ENCODE measurements at places on chromosomes 7 and 10. TPM values are rescaled to one million over a fixed set of nuclear protein-coding genes. Genes with fewer than 3 reads are reported as not detected.

GDF2 gene
- not detected for polyA plus RNA-seq

GRCh38 chr10:92200564-92200963 is 90.3 kb downstream of the CPEB3 start:
- no peaks in the 10 kb centered on the region for H3K4me1 ChIP-seq
- H3K4me3 ChIP-seq, result no peak overlapping the region
- no peaks in the 10 kb centered on the region for H3K27me3 ChIP-seq
- no peak overlapping the region for H3K27ac ChIP-seq
- no peaks in the 10 kb centered on the region for H3K36me3 ChIP-seq

CYP3A4 gene
- 14.3 TPM for polyA plus RNA-seq

DNA sequence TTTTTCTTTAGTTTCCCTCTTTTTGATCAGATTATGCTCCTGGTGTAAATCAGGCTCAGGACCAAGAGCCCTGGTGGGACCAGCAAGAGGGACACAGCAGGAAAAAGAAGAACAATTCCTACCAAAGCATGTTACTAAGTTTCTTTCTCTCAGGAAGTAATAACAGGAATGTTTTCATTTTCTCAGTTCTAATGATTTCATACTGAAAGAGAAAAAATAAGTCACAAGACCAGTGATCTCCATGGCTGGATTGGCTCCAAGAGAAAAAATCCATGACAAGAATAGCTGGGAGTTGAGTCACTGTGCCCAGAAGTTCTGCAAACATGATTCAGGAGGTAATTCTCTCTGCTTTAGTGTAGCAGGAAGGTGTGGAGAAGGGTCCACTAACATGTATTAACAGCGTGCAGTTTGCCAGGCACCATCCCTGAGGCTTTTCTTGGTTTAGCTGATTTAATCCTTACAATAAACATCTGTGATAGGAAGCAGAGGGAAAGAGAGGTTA is 23.8 kb upstream of the IFIT2 start:
- H3K36me3 ChIP-seq, result no peaks in the 10 kb centered on the region
- DNase-seq, result peak; percentile 71
- peak overlapping the region; percentile 67 for H3K27ac ChIP-seq
- no peak overlapping the region for H3K4me3 ChIP-seq

PHF14 gene
- 31.6 TPM for polyA plus RNA-seq

KIF11 gene
- 12.5 TPM for polyA plus RNA-seq

SIRT1 gene
- 20.6 TPM for polyA plus RNA-seq

GRCh38 chr10:62037166-62037831 is 135.8 kb downstream of the ARID5B start:
- no peaks in the 10 kb centered on the region for H3K27me3 ChIP-seq
- no peaks in the 10 kb centered on the region for H3K36me3 ChIP-seq
- peak overlapping the region; percentile 57 for H3K27ac ChIP-seq
- DNase-seq, result peak; percentile 27
- H3K4me1 ChIP-seq, result peaks cover 33% of the 10 kb centered on the region

- no peak for DNase-seq
- peaks cover 8% of the 10 kb centered on the region for H3K36me3 ChIP-seq
- H3K4me3 ChIP-seq, result no peak overlapping the region
- peak overlapping the region; percentile 36 for H3K27ac ChIP-seq
These were observed 10.0 kb downstream of the ZCCHC24 start for GRCh38 chr10:79435271-79436065.

- DNase-seq, result no peak
- no peaks in the 10 kb centered on the region for H3K4me1 ChIP-seq
- no peak overlapping the region for H3K4me3 ChIP-seq
- no peaks in the 10 kb centered on the region for H3K27me3 ChIP-seq
- no peaks in the 10 kb centered on the region for H3K36me3 ChIP-seq
These were observed 20.6 kb downstream of the KLHDC10 start for GRCh38 chr7:130090745-130091532.

- no peaks in the 10 kb centered on the region for H3K4me1 ChIP-seq
- no peaks in the 10 kb centered on the region for H3K27me3 ChIP-seq
- no peak overlapping the region for H3K27ac ChIP-seq
- no peak for DNase-seq
These were observed 964.9 kb downstream of the REEP3 start for GRCh38 chr10:64486149-64486548.

STAG3 gene
- polyA plus RNA-seq, result 15.6 TPM

DNA sequence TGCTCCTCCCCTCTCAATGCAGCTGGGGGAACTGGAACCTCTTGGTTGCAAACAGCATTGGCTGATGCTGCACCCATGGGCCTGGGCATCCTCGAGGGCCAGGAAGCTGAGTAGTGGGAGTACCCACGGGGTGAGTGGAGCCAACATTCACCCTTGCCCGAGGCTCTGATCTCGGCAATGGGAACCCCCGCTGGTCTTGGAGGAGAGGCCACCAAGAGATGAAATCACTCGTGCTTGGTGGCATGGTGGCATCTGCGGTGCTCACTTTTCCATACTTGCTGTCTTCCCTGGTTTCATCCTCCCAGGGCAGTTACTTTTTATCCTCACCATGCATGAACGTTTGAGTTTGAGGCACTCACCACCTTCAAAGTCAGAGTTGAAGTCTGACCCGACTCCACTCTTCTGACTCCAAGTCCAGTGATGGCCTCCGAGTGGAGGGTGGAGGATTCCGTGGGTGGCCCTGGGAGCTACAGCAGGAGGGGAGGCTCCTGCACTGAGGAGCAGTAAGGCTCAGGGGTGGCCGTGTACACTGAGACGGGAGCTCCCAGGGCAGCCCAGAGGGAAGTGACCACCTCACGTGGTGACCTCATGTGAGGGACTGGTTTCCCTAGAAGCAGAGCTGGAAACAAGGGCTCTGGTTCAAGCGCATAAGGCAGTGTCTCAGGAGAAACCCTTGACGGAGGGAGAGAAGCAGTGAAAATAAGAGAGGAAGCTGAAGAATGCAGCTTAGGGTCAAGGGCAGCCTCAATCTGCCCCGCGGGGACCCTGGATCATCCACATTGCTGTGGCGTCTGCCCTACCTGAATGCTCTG is 349.1 kb downstream of the TCERG1L start:
- H3K27me3 ChIP-seq, result no peaks in the 10 kb centered on the region
- no peak overlapping the region for H3K4me3 ChIP-seq
- DNase-seq, result no peak
- no peaks in the 10 kb centered on the region for H3K36me3 ChIP-seq

BAIAP2L1 gene
- 30.3 TPM for polyA plus RNA-seq

GRCh38 chr10:20877986-20878983 is 18.8 kb downstream of the NEBL start:
- DNase-seq, result no peak
- no peaks in the 10 kb centered on the region for H3K36me3 ChIP-seq
- no peak overlapping the region for H3K4me3 ChIP-seq
- H3K27me3 ChIP-seq, result no peaks in the 10 kb centered on the region

DNA sequence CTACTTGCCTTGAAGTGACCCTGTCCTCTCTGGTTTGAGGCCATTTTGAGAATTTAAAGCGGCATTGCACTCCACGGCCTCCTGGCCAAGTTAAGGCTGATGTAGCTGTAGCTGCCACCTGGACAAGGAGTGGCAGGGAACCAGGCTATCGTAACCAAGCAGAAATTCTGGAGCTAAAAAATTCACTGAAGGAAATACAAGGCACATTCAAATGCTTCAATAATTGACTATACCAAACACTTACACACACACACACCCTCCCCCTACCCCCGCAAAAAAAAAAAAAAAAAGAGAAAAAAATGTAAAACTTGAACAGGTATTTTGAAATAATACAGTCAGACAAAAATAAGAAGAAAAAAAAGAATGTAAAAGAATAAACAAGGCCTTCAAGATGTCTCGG is 409.0 kb upstream of the SEMA3A start:
- no peaks in the 10 kb centered on the region for H3K27me3 ChIP-seq
- no peaks in the 10 kb centered on the region for H3K4me1 ChIP-seq
- H3K36me3 ChIP-seq, result no peaks in the 10 kb centered on the region

GRCh38 chr10:100728928-100729861 is 16.2 kb upstream of the PAX2 start:
- H3K4me1 ChIP-seq, result peaks cover 15% of the 10 kb centered on the region
- no peak overlapping the region for H3K4me3 ChIP-seq
- no peak for DNase-seq
- H3K27me3 ChIP-seq, result peaks cover 98% of the 10 kb centered on the region

GRCh38 chr7:1137517-1138167 is 22.4 kb downstream of the ZFAND2A start:
- no peak overlapping the region for H3K27ac ChIP-seq
- no peak for DNase-seq
- H3K36me3 ChIP-seq, result no peaks in the 10 kb centered on the region
- peak overlapping the region; percentile 95 for H3K4me3 ChIP-seq
- H3K27me3 ChIP-seq, result no peaks in the 10 kb centered on the region
- H3K4me1 ChIP-seq, result peaks cover 3% of the 10 kb centered on the region

PNLIPRP2 gene
- 11.9 TPM for polyA plus RNA-seq

DNA sequence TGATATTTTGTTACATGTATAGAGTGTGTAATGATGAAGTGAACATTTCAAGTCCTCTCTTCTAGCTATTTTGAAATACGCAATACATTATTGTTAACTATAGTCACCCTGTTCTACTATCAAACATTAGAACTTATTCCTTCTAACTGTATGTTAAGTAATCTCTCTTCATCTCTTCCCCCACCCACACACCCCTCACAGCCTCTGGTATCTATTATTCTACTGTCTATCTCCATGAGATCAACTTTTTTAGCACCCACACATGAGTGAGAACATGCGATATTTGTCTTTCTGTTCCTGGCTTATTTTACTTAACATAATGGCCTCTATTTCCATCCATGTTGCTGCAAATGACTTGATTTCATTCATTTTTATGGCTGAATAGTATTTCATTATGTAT is 57.7 kb upstream of the EGR2 start:
- no peaks in the 10 kb centered on the region for H3K4me1 ChIP-seq
- no peak overlapping the region for H3K27ac ChIP-seq
- DNase-seq, result no peak
- H3K4me3 ChIP-seq, result no peak overlapping the region
- H3K27me3 ChIP-seq, result no peaks in the 10 kb centered on the region

- H3K4me3 ChIP-seq, result no peak overlapping the region
- H3K27ac ChIP-seq, result no peak overlapping the region
- no peak for DNase-seq
- H3K36me3 ChIP-seq, result no peaks in the 10 kb centered on the region
These were observed 97.0 kb downstream of the HGF start for GRCh38 chr7:81672872-81673271.

GRCh38 chr7:19754521-19755116 is 18.8 kb downstream of the TMEM196 start:
- H3K36me3 ChIP-seq, result no peaks in the 10 kb centered on the region
- no peaks in the 10 kb centered on the region for H3K4me1 ChIP-seq
- DNase-seq, result peak; percentile 41
- no peaks in the 10 kb centered on the region for H3K27me3 ChIP-seq

Data from large intestine (tissue), 12 donors.